Bronchial epithelial cell (primary cell): ENCODE measurements at places on chromosomes 5 and 9. TPM values are rescaled to one million over a fixed set of nuclear protein-coding genes. Genes with fewer than 3 reads are reported as not detected.

GRCh38 chr5:174272671-174273070, 227.2 kb downstream of the NSG2 start:
- DNase-seq, result no peak

- no peak for DNase-seq
Observed at GRCh38 chr9:79615038-79615437, 43.3 kb downstream of the TLE4 start.

GRCh38 chr9:113349066-113349444, 286 bp upstream of the BSPRY start:
- no peak for DNase-seq

DNA sequence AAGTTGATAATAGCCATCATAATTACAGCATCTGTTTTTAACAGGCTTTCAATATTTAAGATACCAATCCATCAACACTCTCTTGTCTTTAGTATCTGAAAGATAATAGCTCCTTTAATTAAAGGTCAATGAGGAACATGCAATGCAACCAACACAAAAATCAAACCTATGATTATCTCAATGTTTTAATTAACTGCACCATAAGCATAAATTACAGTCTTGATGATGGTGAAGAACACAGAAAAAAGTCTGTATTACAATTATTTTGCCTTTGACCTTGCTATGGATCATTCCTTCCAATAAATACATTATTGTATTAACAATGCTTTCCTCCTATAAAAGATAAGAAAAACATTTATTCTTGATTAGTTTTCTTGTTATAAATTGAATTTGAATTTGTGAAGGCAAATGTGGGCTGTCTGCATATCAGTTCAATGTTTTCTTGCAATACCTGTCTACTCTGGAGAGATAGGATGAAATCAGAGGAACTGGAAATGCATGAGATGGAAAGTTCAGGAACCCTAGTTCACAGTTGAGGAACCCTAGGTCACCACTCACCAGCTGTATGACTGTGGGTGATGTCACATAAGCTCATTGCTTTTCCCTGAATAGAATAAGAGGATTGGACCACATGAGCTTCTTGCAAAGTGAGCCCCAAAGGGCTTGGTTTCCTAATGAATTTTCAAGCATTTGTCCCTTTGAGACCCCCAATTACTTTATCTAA, 58.5 kb upstream of the ANXA1 start:
- DNase-seq, result no peak

GRCh38 chr5:2378976-2379375, 372.5 kb downstream of the IRX2 start:
- no peak for DNase-seq

DNA sequence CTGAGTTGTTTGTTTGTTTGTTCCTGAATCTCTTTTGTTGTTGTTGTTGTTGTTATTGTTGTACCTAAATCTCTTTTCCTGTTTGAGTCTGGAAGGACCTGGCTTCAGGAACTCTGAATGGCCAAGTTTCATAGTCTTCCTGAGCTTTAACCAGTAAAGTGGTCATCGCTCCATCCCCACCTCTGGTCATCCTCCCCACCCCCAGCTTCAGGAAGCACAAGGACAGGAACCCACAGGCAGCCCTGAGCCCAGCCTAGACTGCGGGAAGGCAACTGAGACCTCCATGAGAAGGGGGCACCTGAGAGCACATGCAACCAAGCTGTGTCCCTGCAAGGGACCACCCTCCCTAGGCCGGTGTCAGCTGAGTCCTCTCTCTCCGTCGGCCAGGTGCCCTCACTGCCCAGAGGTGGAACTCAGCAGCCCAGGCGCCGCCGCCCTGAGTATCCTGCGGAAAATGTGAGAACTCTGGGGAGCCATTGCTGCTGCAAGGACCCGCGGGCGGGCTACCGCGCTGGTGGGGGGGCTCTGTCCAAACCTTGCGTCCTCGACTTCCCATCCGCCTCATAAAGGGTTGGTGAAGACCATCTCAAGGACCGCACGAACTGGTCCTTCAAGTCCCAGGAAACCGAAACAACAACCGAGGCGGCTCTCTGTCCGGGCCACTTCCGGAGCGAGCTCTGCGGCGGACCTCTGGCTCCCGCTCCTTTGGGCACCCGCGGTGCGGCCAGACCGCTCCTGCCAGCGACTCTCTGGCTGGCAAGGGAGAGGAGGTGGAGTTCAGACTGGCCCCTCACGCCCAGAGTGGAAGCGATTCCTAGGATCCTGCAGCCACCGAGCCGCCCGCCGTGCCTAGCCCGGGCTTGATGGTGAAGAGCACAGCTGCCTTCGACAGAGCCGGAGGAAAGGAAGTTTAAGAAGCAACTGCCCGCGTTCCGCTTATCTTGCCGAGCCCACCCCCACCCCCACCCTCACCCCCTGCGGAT, 4.2 kb downstream of the BARX1 start:
- no peak for DNase-seq

DNA sequence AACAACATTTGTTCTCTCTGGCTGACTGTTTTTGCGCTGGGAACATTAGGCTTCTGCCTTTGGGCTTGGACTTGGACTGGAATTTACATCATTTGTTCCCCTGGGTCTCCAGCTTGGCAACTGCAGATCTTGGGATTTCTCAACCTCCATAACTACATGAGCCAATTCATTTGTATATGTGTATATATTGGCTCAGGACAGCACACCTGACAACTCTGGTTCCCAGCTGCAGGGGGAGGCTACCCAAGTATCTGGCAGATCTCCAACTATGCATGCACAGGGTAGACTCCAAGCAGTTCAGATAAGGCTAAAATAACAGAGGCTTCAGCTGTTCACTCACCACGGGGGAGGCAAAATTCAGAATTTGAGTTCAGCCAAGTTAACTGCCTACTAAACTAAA, 31.6 kb upstream of the F2RL1 start:
- DNase-seq, result peak; percentile 60

- no peak for DNase-seq
Observed at GRCh38 chr9:83007521-83008300, 55.2 kb downstream of the RASEF start.

DNA sequence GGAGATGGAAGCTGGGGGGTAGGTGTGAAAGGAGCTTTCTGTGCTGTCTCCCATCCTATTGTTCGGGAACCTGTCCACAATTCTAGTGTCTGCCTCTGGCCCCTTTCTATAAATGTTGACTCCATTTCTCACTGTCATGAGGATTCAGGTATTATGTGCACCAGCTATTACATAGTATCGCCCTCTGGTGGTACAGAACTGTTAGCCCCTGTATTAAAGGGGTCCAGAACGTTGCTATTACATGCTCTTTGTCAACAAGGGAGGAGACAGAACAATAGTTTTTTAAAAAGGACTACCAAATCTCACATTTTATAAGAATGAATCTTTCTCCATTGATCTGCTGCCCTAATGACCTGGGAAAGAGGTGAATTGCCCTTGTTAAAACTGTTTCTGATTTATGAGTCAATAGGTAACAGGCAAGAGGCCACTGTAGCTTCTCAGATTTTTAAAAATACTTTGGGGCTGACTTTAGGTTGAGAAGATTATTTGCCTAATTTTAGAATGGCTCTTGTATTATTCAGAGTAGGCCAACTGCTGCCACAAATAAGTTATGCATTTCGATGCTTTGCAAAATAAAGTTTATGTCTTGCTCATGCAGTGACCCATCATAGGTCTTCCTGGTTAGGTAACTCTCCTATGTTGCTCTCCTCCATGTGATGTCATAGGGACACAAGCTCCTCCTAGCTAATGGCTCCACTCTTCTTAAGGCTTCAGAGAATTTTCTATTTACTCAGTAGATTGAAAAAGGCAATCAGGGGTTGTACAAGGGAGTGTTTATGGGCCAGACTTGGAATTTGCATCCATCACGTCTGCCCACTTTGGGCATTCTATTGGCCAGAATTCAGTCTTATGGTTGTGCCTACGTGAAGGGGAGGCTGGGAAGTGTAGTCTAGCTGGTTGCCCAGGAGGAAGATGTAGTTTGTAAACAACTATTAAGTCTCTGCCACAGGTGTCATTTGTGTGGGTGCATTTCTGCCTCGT, 20.8 kb downstream of the DCANP1 start:
- DNase-seq, result peak; percentile 68

GRCh38 chr5:139710319-139711066, 62.3 kb downstream of the CXXC5 start:
- no peak for DNase-seq

DNA sequence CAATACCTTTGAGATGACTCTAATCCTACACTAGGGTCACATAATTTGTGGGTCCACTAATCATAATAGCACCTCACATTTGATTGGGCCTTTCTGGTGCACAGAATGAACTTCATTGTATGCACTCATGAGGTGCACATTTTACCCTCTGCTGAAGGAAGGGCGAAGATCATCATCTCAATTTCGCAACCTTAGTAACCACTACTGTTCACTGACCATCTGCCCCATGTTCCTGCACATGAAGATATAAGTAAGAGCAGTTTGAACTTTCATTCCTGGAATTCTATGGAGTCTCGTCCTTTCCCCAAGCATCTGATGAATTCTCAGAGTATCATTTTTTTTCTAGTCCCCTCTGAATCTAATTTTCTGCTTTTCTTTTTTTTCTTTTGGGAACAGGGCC, 21.2 kb downstream of the GAS1 start:
- DNase-seq, result no peak

DNA sequence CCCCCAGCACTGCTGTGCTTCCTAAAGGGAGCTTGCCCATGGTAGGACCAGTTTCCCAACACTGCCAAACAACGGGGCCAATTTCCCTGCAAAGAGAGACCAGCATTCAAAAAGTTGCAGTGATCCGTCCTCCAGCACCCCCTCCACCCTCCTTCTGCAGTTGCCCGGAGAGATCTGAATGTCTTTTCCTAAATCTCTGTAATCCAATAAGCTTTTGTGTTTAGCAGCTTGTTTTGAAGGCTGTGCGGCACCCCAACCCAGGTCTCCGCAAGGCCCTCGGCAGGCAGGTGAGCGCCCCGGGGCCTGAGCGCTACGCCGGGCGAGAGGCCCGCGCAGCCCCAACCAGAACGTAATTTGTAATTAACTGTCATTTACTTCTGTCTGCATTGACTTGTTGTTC, 366.9 kb upstream of the IRX2 start:
- DNase-seq, result no peak

DNA sequence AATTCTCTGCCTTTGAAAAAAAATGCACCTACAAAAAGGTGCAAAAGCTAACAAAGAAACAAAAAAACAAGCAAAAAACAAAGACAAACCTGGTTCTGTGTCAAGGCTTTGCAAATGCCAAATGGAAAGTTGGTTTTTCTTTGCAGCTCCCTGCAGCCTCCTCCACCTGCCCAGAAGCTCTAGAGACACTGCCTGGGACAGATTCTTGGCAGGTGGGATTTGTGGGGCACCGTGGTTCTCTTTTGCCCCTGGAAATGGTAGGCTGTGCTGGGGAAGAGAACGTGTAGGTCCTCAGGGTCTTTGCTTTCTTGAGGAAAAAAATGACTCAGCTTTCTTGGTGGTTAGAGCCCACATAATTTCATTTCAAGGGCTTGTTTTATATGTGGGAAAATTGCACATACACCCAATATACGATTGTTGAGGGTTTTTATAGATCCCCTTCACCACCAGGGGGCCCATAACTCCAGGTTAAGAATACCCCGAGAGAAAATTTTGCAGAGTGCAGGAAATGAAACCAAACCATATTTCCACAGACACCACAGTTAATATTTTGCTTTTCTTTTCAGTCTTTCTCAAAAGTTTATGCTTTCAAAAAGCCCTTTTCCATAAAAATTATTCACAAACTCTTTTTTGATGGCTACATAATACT, 58.7 kb downstream of the NXNL2 start:
- DNase-seq, result peak; percentile 30

DNA sequence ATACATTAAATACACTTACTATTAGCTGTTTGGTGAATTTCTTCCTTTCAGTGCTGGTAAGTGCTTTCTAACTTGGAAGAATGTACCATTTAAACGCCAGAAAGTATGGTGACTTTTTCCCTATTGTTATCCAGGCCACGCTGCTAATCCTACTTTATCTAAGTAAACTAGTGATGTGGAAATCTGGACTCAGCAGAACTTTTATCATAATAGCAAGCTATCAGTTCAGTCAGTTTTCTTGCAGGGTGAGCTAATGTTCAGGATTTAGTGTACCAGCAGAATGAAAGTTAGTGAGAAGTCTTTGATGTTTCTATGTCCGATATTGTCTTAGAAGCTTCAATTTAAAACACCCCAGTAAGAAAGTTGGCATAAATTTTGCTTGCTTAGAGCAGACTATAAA, 72.2 kb downstream of the HSD17B4 start:
- DNase-seq, result no peak

GRCh38 chr5:180343831-180344695, 9.1 kb downstream of the GFPT2 start:
- DNase-seq, result peak; percentile 6

DNA sequence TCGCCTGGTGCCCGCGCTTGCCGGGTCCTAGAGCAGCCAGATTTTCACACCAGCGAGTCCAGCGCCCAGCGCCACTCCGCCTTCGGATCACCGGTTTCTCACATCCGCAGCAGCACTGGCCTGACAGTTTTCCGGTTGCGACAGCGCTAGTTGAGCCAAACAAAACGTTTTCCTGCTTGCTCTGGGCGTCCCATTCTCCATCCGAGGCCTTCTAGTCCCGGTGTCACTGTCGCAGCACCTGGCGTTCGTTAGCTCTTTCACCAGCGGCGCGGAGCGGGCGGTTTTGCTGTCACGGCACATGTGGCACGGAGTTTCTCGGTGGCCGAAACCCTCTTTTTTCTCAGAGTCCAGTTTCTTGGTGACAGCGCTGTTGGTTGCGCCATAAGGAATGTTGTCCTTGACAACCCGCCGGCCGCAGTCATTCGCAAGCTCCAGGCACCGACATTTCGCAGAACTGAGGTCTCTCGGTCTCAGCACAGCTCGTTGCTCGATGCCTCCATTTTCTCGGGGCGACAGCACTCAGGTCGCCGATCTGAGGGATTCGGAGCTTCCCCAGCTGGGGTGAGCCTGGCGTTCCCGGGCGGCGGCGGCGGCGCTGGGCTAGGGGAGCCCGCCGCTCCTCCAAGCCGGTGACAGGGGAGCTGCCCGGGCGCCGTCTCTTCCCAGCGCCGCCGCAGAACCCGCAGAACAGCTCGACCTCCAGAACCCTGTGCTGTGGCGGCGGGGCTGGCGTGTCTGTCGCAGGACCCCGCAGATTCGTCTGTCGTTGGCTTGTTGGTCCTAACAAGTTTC, 47.8 kb downstream of the ANXA2R start:
- DNase-seq, result peak; percentile 53

GRCh38 chr5:35513612-35514011, 104.1 kb upstream of the SPEF2 start:
- DNase-seq, result no peak

- no peak for DNase-seq
Observed at GRCh38 chr9:8895106-8895860, 1095.7 kb upstream of the DMAC1 start.

GRCh38 chr5:79133121-79133656, 21.6 kb downstream of the BHMT start:
- peak; percentile 61 for DNase-seq

Gene CAVIN4
- total RNA-seq, result 0.26 and 0.53 TPM in 2 replicates

Gene PCDHGA11
- 1.6 and 3.2 TPM in 2 replicates for total RNA-seq

Gene MARCHF11
- not detected in 2 replicates for total RNA-seq

Gene DDX31
- total RNA-seq, result 11.1 and 15.8 TPM in 2 replicates

Gene PCDHGA3
- under 0.01 and 0.13 TPM in 2 replicates for total RNA-seq

Gene SPINK4
- total RNA-seq, result not detected in 2 replicates

Gene TCF7
- total RNA-seq, result under 0.01 and 0.13 TPM in 2 replicates

Gene SH3TC2
- total RNA-seq, result 4.0 and 4.7 TPM in 2 replicates

Gene HSPB3
- not detected in 2 replicates for total RNA-seq
